ENCODE measurements at places on chromosomes 3 and 15. TPM values are rescaled to one million over a fixed set of nuclear protein-coding genes. Genes with fewer than 3 reads are reported as not detected.

FAM81A gene
- total RNA-seq, result 0.54 TPM

PLA2G4D gene
- not detected for total RNA-seq

ERICH6 gene
- total RNA-seq, result not detected

NME9 gene
- not detected for total RNA-seq
